ENCODE measurements at places on chromosomes 6 and 20.

DNA sequence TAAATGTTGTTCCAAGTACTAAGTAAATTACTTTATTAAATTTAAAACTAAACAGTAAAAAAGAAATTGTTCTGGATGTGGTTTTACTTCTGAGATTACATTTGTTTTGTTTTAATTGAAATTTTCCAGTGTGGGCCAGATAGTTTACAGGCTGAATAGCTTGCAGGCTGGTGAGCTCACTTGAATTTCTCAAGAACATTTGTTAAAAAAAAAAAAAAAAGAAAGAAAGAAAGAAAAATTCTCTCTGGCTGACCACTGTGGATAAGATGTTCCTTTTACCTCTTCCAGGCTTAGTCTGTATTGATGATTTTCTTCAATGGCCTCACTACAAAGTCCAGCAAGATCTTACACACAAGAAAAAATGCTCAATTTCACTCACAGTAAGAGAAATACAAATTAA, 85.4 kb downstream of the PLCG1 start:
- DNase-seq: no peak

GRCh38 chr20:25864326-25864962, 167.8 kb upstream of the ZNF337 start:
- DNase-seq: no peak

DNA sequence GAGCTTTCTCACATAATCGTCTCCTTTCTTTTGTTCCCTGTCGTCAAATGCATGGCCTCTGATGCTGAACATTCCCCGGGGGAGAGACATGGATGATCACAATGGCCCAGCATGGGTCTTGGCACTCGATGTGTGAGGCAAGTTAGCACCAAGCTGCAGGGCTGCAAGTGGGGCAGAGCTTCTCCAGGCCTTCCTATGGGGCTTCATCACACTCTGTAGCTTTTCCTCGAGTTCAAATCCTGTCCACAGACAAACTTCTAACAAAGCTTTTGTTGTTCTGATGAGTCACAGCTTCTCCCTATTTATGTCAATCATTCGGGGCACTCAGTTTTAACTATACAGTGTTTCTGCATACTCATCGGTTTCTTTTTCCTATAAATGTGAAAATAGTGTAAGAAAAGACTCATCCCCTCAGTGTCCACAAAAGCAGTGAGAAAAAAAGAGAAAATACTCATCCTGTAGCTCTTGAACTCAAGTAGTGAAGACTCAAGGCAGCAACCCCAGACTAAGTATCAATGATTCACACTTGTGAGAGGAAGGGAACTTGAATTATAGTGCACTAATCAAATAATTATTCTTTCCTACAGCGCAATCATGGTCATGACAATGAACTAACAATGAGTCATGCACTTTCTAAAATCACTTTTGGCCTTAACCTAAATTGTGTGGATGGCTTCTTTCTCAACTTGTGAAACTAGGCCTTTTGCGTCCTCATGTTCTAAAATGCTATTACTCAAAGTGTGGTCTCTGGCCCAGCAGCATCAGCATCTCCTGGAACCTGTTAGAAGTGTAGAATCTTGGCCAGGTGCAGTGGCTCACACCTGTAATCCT, 68.4 kb upstream of the NOX3 start:
- no peak for DNase-seq

DNA sequence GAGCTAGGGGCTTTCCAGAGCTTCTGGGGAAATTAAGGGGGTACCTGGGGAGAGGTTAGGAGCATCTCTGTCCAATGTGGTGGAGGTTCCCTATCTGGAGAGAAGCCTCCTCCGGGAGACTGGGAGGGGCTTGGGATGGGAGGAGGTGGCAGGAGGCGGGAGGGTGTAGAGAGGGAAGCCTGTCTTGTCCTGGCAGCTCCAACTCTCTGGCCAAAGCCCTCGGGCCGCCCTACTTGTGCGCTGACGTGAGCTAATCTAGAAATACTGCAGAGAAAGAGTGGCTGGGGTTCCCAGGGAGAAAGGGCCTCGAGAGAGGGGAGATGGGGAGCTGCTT, 1.6 kb upstream of the SLC32A1 start:
- no peak for DNase-seq

DNA sequence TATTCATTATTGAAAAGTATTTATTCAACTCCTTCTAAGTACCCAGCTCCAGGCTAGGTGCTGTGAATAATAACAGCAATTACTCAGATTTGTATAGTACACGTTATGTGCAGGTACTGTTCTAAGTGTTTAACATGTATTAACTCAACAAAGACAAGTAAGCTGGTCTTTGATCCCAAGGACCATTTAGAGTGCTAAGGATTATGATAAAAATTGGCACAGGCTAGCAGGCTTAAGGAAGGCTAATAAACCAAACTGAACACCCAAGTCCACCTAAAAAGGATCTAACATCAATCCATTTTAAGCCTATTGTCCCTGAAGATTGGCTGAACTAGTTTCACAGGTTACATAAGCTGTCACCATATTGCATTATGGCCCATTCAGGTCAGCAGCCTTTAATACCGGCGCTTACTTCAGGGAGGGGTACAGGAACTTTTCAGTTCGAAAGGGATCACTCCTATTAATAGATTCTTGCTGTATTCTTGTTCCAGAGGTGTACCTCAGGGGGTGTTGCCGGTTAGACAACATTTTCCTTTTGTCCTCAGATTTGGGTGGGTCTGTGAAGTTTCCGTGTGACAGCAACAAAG, 99.0 kb upstream of the GMDS start:
- no peak for DNase-seq

GRCh38 chr20:37650661-37651060, 43.2 kb upstream of the CTNNBL1 start:
- no peak for DNase-seq

GRCh38 chr20:49293122-49293521, 15.3 kb upstream of the ZNFX1 start:
- DNase-seq: no peak

- DNase-seq: no peak
Measured at GRCh38 chr20:32112841-32113240, 3.3 kb downstream of the TM9SF4 start.

DNA sequence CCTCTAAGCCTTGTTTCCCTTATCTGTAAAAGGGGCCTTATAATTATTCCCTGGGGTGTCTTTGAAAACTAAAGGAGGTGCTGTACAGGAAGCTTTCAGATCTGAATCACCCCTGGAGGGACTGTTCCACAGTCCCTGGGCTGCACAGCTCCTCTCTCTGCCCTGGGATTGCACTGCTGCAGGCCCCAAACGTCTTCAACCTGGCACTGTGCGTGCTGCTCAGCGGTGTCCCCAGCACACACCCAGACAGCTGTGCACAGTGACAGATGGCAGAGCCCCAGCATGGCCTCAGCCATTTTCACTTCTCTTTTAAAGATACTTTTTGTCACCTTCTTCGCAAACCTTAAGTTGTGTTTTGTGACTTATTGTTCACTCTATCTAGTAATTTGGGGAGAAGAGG, 50.7 kb upstream of the INSM1 start:
- no peak for DNase-seq

DNA sequence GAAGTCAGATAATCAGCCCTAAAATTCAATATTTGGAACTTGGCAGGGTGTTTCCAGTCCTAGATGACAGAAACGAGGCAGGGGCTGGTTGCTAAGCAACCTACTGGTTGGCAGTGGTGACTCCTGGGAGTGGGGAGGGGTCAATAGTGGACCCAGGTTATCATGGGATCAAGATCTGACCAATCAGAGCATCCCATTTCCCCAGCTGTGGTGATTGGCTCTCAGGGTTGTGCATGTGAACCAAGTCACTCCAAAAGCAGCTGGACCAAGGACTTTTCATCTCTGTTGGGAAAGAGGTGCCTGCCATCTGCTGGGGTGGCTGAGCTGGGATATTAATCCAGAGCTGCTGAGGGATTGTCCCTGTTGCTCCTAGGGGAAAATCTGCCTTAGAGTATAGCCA, 253.4 kb downstream of the PREX1 start:
- no peak for DNase-seq

GRCh38 chr6:30781395-30781742, 37.0 kb upstream of the IER3 start:
- DNase-seq: no peak

DNA sequence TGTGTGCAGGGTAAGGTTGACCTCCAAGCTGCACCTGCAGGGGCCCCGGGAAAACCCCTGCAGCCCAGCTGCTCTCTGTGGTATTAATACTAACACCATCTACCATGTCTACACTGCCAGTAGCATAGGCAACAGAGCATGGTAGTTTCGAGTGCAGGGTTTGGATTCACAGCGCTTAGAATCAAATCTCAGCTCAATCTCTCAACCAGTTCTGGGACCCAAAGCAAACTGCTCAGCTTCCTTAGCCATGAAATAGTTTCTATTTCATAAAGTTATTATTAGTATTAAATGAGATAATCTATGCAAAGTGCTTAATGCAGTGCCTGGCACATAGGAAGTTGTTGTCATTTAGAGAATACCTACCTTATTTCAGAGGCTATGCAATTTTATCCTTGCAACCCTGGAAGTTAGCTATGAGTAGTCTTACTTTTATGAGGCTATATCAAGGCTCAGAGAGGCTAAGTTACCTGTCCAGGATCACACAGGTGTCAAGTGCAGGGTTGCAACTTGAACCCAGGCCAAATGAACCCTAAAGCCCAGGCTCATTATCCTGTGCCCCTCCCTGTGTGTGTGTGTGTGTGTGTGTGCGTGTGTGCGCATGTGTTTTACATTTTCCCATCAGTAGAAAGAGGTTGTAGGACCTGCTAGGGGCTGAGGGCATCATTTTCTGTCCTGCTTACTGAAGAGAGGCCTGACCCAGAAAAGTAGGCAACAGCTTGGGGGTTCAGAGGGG, 27.6 kb upstream of the MRPS18A start:
- no peak for DNase-seq

GRCh38 chr6:25874822-25875562, 949 bp upstream of the SLC17A3 start:
- no peak for DNase-seq

DNA sequence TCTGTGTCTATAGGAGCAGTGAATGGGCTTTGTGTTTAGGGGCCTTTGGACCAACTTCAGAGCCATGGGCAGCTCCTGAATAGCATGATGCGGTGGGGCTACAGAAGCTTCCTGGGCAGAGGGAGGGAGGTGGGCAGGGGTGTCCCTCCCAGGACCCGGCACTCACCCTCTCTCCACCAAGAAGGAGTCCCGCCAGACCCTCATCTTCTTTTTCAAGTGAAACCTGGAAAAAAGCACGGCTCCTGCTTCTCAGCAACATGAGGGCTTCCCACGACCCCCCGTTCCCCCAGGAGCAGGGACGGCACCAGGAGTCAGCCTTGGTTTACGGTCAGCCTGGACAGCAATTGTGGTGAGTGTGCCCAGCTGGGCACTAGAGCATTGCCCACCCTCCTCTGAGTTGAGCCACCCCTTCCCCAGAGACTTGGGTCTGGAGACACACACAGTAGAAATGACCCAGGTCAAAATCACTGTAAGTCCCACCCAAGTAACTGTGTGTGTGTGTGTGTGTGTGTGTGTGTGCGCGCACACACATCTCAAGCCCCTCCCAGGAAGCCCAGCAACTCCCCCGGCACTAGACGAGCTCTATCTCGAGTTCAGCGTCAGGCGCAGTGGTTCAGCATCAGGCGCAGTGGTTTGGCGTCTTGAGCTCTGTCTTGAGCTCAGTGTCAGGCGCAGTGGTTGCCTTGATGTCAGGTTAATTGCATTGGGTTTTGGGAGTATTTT, 108.2 kb downstream of the SULF2 start:
- no peak for DNase-seq

- DNase-seq: no peak
Measured at GRCh38 chr6:63792736-63793464, 157.3 kb downstream of the PHF3 start.

DNA sequence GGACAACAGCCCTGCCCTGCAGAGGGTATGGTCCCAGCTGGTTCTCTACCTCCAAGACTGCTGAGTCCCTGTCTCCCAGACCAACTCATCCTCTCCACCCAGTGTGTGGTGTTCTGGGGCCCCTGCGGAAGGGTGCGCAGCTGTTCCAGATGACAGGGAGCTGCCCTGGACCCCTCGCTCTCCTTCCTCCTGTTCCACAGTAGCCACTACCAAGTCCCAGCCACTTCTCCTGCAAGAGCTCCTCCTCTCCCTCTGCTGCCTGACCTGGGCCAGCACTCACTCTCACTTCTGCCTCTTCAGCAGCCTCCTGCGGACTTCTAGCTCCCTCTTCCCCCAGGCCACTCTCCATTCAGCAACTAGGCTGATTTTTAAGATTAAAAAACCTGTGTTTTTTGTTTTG, 40.1 kb upstream of the TMEM181 start:
- no peak for DNase-seq
